ENCODE measurements at places on chromosomes 2 and 18. TPM values are rescaled to one million over a fixed set of nuclear protein-coding genes. Genes with fewer than 3 reads are reported as not detected.

Gene MYCN
- total RNA-seq = 3.4 TPM

Gene COL3A1
- total RNA-seq = 23.7 TPM

Gene MARCHF4
- 6.1 TPM for total RNA-seq

Gene AFF3
- not detected for total RNA-seq

Gene ST6GAL2
- total RNA-seq = 0.66 TPM

DNA sequence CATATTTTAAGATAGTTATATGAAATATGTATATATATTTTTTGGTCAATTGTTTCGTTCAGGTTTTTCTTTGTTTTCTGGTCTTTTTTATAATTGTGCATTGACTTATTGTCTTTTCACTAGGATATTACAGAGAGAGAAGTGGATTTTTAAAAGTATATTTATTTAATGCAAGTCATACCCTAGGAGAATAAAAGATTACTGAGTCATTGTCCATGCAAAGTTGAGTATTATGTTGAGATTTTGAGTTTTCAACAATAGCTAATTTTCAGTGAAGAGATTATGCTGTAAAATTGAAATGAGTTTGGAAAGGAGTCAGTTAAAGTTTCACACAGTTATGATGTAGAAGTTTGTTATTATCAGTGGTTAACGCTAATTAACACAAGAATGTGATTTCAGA is 203.6 kb upstream of the SPRED2 start:
- DNase-seq = no peak
- H3K36me3 ChIP-seq = no peaks in the 10 kb centered on the region
- H3K4me3 ChIP-seq = no peak overlapping the region

- no peaks in the 10 kb centered on the region for H3K4me1 ChIP-seq
- no peak for DNase-seq
- H3K27ac ChIP-seq = no peak overlapping the region
- no peak overlapping the region for H3K4me3 ChIP-seq
- no peaks in the 10 kb centered on the region for H3K27me3 ChIP-seq
Observed at GRCh38 chr2:111966241-111966640, 67.8 kb downstream of the MERTK start.

- H3K27ac ChIP-seq = no peak overlapping the region
- no peaks in the 10 kb centered on the region for H3K36me3 ChIP-seq
- H3K4me1 ChIP-seq = peaks cover 17% of the 10 kb centered on the region
- no peaks in the 10 kb centered on the region for H3K27me3 ChIP-seq
Observed at GRCh38 chr2:217729421-217730053, 273.3 kb downstream of the TNS1 start.

GRCh38 chr2:202037086-202037485 is 3.4 kb downstream of the FZD7 start:
- DNase-seq = no peak
- no peaks in the 10 kb centered on the region for H3K27me3 ChIP-seq
- H3K4me3 ChIP-seq = peak overlapping the region; percentile 22
- no peak overlapping the region for H3K27ac ChIP-seq
- peaks cover 33% of the 10 kb centered on the region for H3K4me1 ChIP-seq

DNA sequence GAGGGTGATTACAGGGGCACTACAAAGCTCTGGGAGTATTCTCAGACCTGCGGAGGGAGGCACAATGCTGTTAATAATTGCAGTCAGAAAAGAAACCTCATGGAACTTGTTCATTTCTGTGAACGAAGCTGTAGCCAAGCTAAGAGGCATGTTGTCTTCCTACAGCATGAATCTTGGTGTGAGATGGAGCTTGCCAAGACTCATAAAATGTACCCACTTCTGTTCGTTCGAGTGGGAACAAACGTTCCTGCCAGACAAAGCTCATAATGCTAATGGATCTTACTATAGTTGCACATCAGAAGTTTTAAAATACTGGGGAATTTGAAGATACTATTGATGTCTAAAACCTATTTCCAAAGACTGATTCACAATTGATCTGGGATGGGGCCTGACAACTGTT is 489.1 kb downstream of the ZEB2 start:
- H3K36me3 ChIP-seq = no peaks in the 10 kb centered on the region
- H3K27me3 ChIP-seq = no peaks in the 10 kb centered on the region
- no peaks in the 10 kb centered on the region for H3K4me1 ChIP-seq

GRCh38 chr2:149160195-149160594 is 121.7 kb downstream of the LYPD6B start:
- no peaks in the 10 kb centered on the region for H3K27me3 ChIP-seq
- no peaks in the 10 kb centered on the region for H3K4me1 ChIP-seq
- no peak overlapping the region for H3K4me3 ChIP-seq
- no peaks in the 10 kb centered on the region for H3K36me3 ChIP-seq

DNA sequence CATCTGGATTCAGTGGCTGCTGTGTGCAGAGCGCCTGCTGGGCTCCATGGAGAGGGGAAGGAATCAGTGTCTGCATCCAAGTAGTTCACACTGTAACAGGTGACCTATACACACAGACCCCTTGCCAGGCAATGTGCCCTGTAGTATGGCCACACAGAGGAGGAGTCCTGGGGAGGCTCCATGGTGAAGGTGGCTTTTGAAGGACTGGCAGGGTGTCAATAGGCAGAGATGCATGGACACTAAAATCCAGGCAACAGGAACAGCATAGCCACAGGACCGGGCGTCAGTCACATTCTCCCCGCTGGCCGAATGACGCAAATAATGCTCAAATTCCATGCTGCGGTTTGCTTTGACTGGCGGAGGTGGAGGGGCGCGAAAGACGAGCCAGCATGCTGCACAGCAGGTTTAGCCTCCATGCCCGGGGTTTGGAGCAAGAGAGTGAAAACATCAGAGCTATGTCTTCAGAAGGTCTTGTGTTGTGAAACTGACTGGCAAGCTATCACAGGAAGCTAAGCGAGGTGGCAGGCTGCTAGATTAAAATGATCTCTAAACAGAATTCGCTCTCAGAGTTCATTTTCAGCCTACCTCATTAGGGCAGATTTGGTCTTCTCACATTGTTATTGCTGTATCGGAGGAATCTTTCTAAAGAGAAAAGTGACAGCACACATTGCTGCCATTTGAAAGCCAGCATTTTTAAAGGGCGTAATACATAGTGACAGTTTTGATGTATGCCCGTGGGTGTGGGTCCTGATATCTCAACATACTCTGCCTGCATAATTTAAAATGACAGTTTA is 1.2 kb upstream of the CHMP1B start:
- peaks cover 3% of the 10 kb centered on the region for H3K4me1 ChIP-seq
- no peaks in the 10 kb centered on the region for H3K36me3 ChIP-seq
- peak overlapping the region; percentile 45 for H3K27ac ChIP-seq
- peak; percentile 63 for DNase-seq

DNA sequence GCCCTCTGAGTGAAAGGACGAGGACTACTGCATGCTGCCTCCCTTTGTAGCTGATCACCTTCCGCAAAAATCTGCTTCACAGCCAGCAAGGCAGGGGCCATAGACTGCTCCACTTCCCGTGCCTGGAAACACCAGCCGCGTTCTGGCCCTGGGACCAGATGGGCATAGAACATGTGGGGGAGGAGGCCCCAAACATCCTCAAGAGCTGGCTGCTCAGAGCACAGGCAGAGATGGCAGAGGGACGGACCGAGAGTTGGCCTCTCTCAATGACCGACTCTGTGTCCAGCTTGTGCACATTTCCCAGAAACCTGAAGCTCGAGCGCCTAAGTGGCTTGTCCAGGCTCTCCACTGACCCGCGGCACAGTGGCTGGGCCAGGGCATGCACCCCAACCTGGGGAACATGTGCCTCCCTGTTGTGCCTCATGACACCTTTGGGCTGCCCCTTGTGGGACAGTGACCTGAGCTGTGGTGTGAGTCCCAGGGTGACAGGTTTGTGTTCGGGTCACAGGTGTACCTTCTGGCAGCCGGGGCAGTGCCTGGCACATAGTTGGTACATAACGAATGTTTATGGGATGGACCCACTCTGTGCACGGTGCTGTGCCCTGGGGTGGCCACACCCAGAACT is 9.1 kb downstream of the KCNF1 start:
- no peak overlapping the region for H3K4me3 ChIP-seq
- no peaks in the 10 kb centered on the region for H3K4me1 ChIP-seq
- no peak for DNase-seq

DNA sequence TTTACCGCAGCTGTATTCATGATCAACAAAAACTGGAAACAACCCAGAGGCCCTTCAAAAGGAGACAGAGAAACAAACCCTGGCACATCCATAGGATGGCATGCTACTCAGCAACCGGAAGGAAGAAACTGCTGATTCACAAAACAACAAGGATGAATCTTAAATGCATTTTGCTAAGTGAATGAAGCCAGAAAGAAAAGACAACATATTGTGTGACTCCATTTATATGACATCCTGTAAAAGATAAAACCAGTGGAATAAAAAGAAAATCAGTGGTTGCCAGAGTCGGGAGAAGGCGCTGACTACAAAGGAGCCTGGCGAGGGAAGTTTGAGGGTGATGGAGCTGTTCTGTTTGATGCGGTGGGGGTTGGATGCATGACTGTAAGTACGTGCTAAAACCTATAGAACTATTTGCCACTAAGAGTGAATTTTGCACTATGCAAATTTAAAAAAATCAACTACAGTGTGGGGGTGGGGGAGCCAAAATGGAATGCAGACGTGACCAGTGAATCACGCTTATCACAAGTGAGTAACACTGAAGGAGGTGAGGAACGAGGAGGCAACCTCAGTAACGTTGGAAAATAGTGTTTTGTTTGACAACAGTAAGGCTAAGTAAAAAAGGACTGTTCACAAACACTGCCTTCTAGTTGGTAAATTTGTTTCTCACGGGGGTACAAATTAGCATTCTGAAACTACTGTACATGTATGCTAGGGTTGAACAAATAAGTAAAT is 108.9 kb downstream of the INHBB start:
- no peak overlapping the region for H3K4me3 ChIP-seq
- no peaks in the 10 kb centered on the region for H3K4me1 ChIP-seq
- no peak for DNase-seq
- no peak overlapping the region for H3K27ac ChIP-seq
- H3K27me3 ChIP-seq = no peaks in the 10 kb centered on the region
- H3K36me3 ChIP-seq = no peaks in the 10 kb centered on the region

- peak overlapping the region; percentile 89 for H3K4me3 ChIP-seq
- DNase-seq = no peak
Observed at GRCh38 chr2:197496695-197497094, 2.9 kb downstream of the HSPD1 start.

DNA sequence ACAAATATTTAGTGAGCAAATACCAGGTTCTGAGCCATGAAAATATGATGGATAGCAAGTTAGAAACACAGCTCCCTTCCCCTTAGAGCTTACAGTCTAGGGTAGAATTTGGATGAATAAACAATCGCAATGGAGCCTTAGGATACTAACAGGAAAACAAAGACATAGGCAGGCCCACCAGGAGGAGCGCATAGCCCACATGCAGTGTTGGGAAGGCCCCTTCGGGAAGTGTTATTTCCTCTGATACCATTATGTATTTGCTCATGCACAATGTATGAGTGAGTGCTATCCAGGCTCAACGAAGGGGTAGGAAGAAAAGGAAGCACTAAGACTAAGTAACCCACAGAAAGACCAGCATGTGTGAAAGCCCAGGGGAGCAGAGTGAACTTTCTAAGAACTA is 54.0 kb downstream of the RAB27B start:
- no peak overlapping the region for H3K27ac ChIP-seq
- H3K27me3 ChIP-seq = peaks cover 70% of the 10 kb centered on the region
- DNase-seq = no peak
- H3K36me3 ChIP-seq = no peaks in the 10 kb centered on the region
- H3K4me3 ChIP-seq = no peak overlapping the region

DNA sequence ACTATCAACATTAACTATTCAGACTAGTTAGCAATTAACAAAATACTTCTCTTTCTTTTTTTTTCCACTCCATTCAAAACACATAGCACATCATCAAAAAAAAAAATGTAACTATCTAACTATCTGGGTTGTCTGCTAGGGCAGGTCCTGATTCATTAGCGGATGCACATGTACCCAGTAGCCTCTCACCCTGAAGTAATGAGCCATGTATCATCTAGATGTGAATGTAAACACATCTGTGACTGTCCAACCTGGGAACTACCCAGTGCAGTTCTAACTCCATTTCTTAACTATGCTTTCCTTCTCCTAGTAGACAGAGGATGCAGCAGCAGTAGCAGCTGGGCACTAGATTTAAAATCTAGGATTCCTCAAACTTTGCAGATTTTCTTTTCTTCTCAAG is 183.1 kb upstream of the PIK3C3 start:
- no peaks in the 10 kb centered on the region for H3K4me1 ChIP-seq
- no peak overlapping the region for H3K27ac ChIP-seq
- no peak overlapping the region for H3K4me3 ChIP-seq
- DNase-seq = no peak
- H3K36me3 ChIP-seq = no peaks in the 10 kb centered on the region

- no peak overlapping the region for H3K4me3 ChIP-seq
- no peaks in the 10 kb centered on the region for H3K4me1 ChIP-seq
- no peak for DNase-seq
Observed at GRCh38 chr2:27932396-27932795, 41.9 kb downstream of the BABAM2 start.

GRCh38 chr2:156803243-156803642 is 367.1 kb downstream of the GPD2 start:
- peaks cover 11% of the 10 kb centered on the region for H3K27me3 ChIP-seq
- H3K4me1 ChIP-seq = no peaks in the 10 kb centered on the region
- no peaks in the 10 kb centered on the region for H3K36me3 ChIP-seq
- no peak overlapping the region for H3K27ac ChIP-seq

DNA sequence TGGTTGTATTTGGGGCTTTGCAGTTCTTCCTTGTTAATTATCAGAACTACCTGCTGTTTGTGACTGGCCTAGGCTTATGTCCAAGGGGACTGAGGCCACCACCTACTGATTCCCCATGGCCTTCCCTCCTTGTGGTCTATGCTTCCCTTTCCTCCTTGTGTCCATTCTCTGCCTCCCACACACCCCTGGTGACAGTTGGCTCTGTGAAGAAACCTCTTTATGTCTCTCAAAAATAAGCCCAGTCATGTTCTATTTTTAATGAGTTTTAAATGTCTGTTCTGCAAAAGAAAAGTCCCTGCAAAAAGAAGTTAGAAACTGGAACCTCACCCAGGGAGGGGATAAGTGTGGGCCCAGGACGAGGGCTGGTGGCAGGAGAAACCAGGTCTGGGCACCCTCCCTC is 105.0 kb downstream of the SMC6 start:
- peaks cover 5% of the 10 kb centered on the region for H3K4me1 ChIP-seq
- H3K4me3 ChIP-seq = no peak overlapping the region
- H3K27ac ChIP-seq = no peak overlapping the region
- H3K36me3 ChIP-seq = no peaks in the 10 kb centered on the region
- no peak for DNase-seq

- no peaks in the 10 kb centered on the region for H3K27me3 ChIP-seq
- no peaks in the 10 kb centered on the region for H3K4me1 ChIP-seq
- no peak overlapping the region for H3K4me3 ChIP-seq
- H3K36me3 ChIP-seq = no peaks in the 10 kb centered on the region
- H3K27ac ChIP-seq = no peak overlapping the region
Observed at GRCh38 chr2:128607440-128607839, 288.8 kb upstream of the HS6ST1 start.

DNA sequence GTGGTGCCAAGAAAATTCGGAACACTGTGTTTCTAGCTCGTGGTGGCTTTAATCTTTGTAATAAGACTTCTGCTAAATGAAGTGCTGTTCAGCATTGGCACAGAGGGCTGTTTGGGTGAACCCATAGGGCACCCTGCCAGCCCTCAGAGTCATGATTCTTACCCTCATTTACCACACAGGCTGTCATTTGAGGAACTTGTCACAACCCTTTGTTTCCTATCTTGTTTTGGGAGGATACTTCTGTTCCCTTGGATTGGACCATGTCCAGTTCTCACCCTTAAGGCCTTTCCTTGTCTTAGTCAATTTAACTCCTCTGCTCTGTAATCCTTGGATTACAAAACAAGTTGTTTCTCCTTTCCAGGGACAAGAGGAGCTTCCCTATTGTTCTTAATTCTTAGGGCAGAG is 225.7 kb downstream of the MTX2 start:
- H3K27ac ChIP-seq = no peak overlapping the region
- DNase-seq = no peak
- H3K27me3 ChIP-seq = no peaks in the 10 kb centered on the region
- H3K4me3 ChIP-seq = no peak overlapping the region
